ENCODE measurements at places on chromosomes 1 and 21. TPM values are rescaled to one million over a fixed set of nuclear protein-coding genes. Genes with fewer than 3 reads are reported as not detected.

- no peak for DNase-seq
Observed at GRCh38 chr1:97097404-97097925, 375.9 kb downstream of the PTBP2 start.

GRCh38 chr1:169648709-169649108 is 18.8 kb upstream of the SELP start:
- DNase-seq, result no peak

- peak; percentile 76 for DNase-seq
Observed at GRCh38 chr1:161440312-161440894, 64.9 kb upstream of the FCGR2A start.

The HUNK gene
- 1.6 TPM for total RNA-seq
